Caki2 (cell line): ENCODE measurements at places on chromosomes 5 and 9. TPM values are rescaled to one million over a fixed set of nuclear protein-coding genes. Genes with fewer than 3 reads are reported as not detected.

GRCh38 chr9:27371382-27371781 lies 74.4 kb upstream of the EQTN start:
- DNase-seq: peak; percentile 64

GRCh38 chr9:26559506-26559905 lies 333.1 kb downstream of the CAAP1 start:
- DNase-seq: no peak

GRCh38 chr9:120557205-120557604 lies 22.8 kb downstream of the CDK5RAP2 start:
- no peak for DNase-seq

The BRD3OS gene
- total RNA-seq: 27.1 and 30.5 TPM in 2 replicates

The CCDC192 gene
- total RNA-seq: not detected in 2 replicates
